Astrocyte of the hippocampus (primary cell): ENCODE measurements at places on chromosomes 12 and 14.

DNA sequence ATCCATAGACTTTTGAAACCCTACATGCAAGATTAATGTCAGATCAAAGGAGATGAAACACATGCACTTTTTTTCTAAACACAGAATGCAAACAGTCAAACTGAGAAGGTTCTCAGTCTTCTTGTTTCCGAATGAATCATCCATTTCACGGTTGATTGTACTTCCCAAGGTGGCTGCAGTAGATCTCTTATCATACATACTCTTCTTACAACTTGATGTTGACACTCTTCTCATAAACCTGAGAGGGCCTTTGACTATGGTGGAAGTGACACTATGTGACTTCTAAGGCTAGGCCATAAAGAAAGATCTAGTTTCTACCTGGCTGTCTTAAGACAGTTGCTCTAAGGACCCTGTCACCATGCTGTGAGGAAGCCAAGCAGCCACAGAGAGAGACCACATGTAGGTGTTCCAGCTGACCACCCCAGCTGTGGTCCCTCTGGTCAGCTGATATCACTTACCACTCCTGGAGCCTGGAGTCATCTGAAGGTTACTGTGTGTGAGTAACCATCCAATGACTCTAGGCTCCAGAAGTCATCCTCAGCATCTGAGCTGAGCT lies 67.2 kb upstream of the HMGA2 start:
- peak; percentile 31 for DNase-seq

DNA sequence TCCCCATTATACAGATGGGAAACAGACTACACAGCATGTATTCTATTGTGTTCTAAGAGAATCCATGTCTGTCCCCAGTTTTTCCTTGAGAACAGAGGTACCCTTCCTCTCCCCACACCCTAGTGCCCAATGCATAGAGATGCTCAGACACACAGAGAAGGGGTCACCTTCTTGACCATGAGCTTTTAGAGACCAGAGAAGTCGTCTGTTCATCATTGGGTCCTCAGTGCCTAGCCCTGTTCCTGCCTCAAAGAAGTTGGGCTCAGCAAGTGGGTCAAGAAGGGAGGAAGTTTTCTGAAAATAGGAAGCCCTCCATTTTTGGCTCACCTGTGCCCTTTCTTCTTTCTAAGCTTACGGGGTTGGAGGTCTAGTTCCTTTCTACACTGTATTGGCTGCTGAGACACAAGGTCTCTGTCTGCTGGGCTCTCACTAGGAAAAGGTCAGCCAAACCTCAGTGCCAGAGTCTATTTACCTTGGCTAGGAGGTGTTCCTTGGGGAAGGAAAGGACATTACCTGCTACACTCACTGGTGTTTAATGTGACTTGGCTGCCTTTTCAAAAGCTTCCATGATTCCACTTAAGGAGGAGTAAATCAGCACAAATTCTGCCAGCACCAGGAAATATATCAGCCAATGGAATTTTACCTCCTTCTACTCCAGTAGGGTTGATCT lies 198.5 kb upstream of the PWP1 start:
- DNase-seq: no peak

DNA sequence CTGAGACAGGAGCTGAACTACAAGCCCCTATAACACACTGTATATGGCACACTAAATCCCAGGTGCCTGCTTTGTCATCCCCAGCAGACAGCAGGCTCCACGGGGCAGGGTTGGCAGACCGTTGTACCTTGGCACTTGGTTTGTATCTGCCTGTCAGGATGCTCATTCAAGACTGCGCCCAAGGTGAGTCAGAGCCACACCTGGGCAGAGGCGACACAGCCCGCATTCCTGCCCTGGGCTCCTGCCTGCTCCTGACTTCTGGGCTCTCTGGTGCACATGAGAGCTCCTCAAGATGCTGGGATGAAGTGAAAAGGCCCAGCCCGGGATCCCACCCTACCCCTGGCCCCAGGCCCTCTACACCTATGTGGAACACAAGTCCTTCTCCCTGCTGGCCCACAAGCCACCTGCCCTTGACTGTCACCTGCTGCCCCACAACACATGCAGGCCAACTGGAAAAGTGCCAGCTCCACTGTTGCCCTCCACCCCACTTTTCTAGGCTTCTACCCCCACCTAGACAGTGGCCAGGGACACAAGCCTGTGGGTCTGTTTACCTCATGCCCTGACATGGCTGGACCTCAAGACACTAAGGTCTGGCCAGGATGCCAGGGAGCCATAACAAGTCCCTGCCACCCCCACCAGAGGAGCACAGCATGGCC lies 30.8 kb upstream of the PNMA1 start:
- DNase-seq: no peak

DNA sequence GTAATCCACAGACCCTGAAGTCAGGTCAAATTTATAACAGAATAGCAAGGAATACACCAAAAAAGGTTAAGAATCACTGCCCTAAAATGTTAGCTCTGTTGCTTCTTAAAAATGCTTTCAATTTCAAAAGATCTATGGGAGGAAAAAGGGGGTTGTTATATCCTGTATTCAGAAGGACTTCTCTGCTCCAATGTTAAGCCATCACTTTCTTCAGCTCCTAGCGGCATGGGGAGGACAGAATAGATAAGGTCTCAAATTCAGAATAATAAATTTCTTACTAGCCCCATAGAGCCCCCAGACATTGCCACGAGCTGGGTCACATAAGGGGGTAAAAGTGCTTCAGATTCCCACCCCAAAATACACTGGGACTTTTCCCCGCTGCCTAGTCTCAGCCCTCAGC lies 49.8 kb downstream of the CPM start:
- DNase-seq: no peak

DNA sequence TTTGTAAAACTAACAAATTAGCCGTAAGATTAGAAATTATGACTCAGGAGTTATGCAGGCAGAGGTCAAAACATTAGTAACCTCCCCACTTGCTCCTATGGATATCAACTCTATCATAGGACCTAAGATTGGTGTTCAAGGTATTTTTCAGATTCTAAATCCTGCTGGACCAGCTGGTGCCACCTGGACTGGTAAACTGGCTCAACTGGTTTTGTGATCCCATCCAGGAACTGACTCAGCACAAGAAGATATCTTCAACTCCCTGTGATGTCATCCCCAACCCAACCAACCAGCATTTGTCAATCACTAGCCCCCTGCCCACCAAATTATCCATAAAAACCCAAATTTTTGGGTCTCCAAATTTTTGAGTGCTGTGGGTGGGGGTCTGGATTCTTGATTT lies 98.1 kb upstream of the OR4E1 start:
- DNase-seq: no peak

DNA sequence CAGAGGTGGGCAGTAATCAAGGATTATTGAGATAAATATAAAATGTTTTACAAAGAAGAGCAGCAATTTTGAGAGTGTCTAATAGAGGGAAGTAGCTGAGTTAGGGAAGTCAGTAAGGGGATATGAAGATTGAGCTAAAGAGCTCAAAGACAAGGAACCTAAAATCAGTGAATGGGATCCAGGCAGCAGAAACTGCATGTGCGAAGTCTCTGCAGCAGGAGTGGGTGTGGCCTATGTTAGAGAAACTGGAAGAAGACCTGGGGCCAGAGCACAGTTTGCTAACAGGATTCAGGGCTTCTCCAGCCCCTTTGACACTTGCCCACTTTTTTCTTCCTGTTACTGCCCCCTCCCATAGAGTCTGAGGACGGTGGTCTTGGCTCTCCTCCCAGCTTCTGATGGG lies 36.3 kb upstream of the PLXNC1 start:
- no peak for DNase-seq

DNA sequence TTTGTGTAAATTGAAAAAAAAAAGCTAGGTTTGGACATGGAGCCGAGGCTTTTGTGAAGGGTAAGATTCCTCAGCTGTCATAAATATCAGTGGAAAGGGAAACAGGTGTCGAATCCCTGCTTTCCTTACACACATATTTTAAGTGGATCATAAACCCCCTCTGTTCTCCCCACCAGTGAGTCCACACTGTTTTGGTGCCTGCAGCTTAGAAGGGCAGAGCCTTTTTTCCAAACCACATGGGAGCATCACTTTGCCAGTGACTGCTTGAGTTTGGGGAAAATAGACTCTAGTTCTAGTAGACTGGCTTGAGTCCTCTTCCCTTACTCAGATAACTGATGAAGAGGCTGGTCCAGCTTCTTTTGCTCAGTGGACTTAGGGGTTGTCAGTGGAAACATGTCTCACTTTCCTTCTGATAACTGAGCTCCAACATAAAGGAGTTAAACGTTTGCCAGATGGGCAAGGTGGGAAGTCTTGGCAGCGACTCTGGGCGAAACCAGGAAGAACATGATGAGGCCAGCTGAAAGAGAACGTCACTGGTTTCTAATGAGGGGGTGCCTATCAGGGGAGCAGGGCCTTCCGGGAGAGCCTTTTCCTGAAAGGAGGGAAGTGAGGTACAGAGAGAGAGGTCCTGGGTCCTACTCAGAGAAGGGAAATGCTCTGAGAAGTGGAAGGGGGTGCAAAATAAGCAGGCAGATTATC lies 168.1 kb upstream of the PARP11 start:
- DNase-seq: no peak

GRCh38 chr12:91222746-91223145 lies 40.1 kb upstream of the DCN start:
- DNase-seq: peak; percentile 50

- no peak for DNase-seq
Measured at GRCh38 chr14:34710744-34711143, 3.6 kb downstream of the CFL2 start.

GRCh38 chr14:88422919-88423650 lies 37.6 kb downstream of the SPATA7 start:
- DNase-seq: peak; percentile 21

GRCh38 chr14:73786636-73787485 lies 64.8 kb upstream of the PTGR2 start:
- DNase-seq: peak; percentile 83

- DNase-seq: no peak
Measured at GRCh38 chr14:103019826-103020225, 37.5 kb downstream of the CDC42BPB start.

- peak; percentile 82 for DNase-seq
Measured at GRCh38 chr12:24864796-24865125, 84.1 kb downstream of the BCAT1 start.

DNA sequence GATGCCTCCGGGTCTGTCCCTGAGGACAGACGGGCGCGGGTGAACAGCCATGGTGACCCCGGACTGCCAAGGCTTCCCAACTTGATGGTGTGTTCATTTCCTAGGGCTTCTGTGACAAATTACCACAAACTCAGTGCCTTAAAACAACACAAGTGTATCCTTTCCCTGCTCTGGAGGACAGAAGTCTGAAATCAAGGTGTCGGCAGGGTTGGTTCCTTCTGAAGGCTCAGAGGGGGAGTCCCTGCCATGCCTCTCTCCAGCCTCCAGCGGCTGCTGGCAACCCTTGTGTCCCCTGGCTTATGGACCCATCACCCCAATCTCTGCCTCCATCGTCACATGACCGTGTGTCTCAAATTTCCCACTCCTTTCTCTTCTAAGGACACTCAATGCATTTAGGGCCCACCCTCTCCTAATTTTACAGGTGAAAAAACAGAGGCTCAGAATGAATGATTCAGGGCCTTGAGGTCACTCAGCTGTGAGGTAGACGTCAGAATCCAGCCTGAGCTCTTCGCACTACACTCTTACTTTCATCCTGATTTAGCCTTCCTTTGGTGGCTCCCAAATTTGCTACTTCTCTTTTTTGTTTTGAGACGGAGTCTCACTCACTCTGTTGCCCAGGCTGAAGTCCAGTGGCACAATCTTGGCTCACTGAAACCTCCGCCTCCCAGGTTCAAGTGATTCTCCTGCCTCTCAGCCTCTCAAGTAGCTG lies 45.4 kb downstream of the VCPKMT start:
- no peak for DNase-seq

GRCh38 chr14:48786498-48786897 lies 799.7 kb downstream of the RPS29 start:
- DNase-seq: no peak

DNA sequence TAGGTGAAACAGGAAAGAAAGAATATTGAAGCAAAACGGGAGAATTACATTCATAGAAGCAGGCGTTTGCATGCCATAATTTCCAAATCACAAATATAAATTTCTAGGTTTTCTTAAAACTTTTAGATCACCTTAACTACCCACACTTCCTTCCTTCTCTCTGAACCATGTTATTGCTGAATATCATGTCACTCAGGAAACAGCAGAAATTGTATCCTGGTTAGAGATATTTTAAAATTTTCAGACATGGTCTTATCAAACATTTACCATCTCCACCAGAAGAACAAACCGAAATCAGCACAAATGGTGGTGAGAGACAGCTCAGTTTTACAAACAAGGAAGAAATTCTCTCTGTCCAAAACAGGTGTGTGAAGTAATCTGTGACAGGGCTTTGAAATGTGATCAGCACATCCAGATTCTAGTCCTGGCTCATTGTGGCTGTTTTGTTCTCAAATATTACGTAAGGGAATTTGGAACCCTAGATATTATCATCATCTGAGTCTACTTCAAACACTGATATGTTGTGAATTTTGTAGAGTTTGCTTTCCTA lies 16.3 kb downstream of the TESPA1 start:
- DNase-seq: no peak

DNA sequence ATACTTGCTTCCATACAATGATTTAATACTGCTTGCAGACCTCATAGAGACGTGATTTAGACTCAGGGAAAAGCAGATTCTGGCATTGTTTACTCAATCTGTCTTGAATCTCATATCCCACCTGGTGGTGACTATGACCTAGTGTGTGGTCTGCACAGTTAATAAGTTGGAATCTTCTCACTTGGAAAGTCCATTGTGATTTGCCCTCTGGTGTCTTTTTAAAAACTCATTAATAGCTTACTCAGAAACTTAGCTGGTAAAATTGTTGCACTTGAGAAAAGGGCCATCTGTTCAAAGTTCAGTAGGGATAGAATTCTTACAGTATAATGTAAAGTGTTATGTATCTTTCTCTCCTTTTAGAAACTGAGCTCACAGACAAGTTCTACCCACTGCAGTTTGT lies 106.0 kb downstream of the PELI2 start:
- DNase-seq: no peak

- no peak for DNase-seq
Measured at GRCh38 chr12:59194794-59195193, 274.5 kb upstream of the LRIG3 start.

GRCh38 chr14:103733651-103734050 lies 18.0 kb downstream of the ZFYVE21 start:
- peak; percentile 54 for DNase-seq

- DNase-seq: no peak
Measured at GRCh38 chr14:50344116-50344775, 32.1 kb downstream of the DMAC2L start.

GRCh38 chr12:127613056-127613455 lies 653.9 kb upstream of the TMEM132C start:
- peak; percentile 37 for DNase-seq

DNA sequence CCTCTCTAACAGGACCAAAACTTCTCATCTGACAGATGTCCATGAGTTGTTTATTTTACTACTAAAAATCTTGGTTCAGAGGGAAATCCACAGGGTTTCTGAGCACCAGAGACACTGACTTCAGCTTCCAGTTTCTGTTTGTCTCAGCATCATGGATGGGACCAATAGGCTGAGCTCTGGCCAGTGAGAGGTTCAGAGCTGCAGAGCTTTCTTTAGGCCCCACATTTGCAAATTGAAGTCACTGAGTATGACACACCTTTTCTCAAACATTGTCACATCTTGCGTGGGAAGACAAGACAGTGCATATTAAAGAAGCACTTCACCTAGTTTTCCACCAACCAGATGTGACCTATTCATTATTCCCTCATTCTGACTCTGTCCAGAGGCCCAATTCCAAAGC lies 45.2 kb downstream of the RDH12 start:
- DNase-seq: no peak

GRCh38 chr14:30656190-30656632 lies 34.1 kb downstream of the SCFD1 start:
- DNase-seq: peak; percentile 44

- no peak for DNase-seq
Measured at GRCh38 chr14:75610834-75611233, 32.4 kb downstream of the FLVCR2 start.
